ENCODE measurements at places on chromosomes 5 and 9. TPM values are rescaled to one million over a fixed set of nuclear protein-coding genes. Genes with fewer than 3 reads are reported as not detected.

The SPATA31C1 gene
- polyA plus RNA-seq = not detected

The SEMA5A gene
- polyA plus RNA-seq = not detected

The SPRY4 gene
- not detected for polyA plus RNA-seq

The F2RL2 gene
- 0.79 TPM for polyA plus RNA-seq

The ITK gene
- 168 TPM for polyA plus RNA-seq

The NIPSNAP3A gene
- 18.4 TPM for polyA plus RNA-seq

The ADCY2 gene
- polyA plus RNA-seq = not detected

The TMEM167A gene
- polyA plus RNA-seq = 89.5 TPM

The IL4 gene
- not detected for polyA plus RNA-seq

The ZNF300 gene
- polyA plus RNA-seq = not detected

The PCDHB13 gene
- polyA plus RNA-seq = 0.05 TPM

The BHMT2 gene
- not detected for polyA plus RNA-seq

The ARHGEF39 gene
- polyA plus RNA-seq = 0.36 TPM

The RGS14 gene
- polyA plus RNA-seq = 59.8 TPM

The NACC2 gene
- polyA plus RNA-seq = 1.9 TPM

The FOXB2 gene
- polyA plus RNA-seq = not detected

The SPATA31E1 gene
- not detected for polyA plus RNA-seq

The MELK gene
- 5.5 TPM for polyA plus RNA-seq

The OR13F1 gene
- polyA plus RNA-seq = not detected

The ABHD17B gene
- polyA plus RNA-seq = 27.4 TPM

The SARDH gene
- polyA plus RNA-seq = 8.4 TPM

The PCSK1 gene
- polyA plus RNA-seq = not detected

The SLC12A2 gene
- polyA plus RNA-seq = 5.7 TPM

The PPP1R26 gene
- not detected for polyA plus RNA-seq

The CDH9 gene
- polyA plus RNA-seq = not detected

The PHF2 gene
- 0.86 TPM for polyA plus RNA-seq

The KIF12 gene
- not detected for polyA plus RNA-seq

The SELENOP gene
- 0.99 TPM for polyA plus RNA-seq

The FBP1 gene
- polyA plus RNA-seq = 2.0 TPM

The FOXI1 gene
- polyA plus RNA-seq = not detected

The SPAG8 gene
- 0.85 TPM for polyA plus RNA-seq

The PTGS1 gene
- polyA plus RNA-seq = 0.39 TPM

The CLIC3 gene
- polyA plus RNA-seq = 2.2 TPM

The PCDHA3 gene
- not detected for polyA plus RNA-seq

The RASGRF2 gene
- 3.9 TPM for polyA plus RNA-seq

The PALM2AKAP2 gene
- 0.11 TPM for polyA plus RNA-seq

The JADE2 gene
- 19.2 TPM for polyA plus RNA-seq

The FAM221B gene
- polyA plus RNA-seq = 0.03 TPM

The DBH gene
- polyA plus RNA-seq = not detected

The IRX2 gene
- not detected for polyA plus RNA-seq

The FAM151B gene
- not detected for polyA plus RNA-seq

The AJM1 gene
- polyA plus RNA-seq = 0.11 TPM

The RMRP gene
- not detected for polyA plus RNA-seq

The IFNA13 gene
- not detected for polyA plus RNA-seq
